ENCODE measurements at places on chromosomes 4 and X.

- no peak for DNase-seq
These were observed 35.3 kb downstream of the LGI2 start for GRCh38 chr4:24995346-24995919.

DNA sequence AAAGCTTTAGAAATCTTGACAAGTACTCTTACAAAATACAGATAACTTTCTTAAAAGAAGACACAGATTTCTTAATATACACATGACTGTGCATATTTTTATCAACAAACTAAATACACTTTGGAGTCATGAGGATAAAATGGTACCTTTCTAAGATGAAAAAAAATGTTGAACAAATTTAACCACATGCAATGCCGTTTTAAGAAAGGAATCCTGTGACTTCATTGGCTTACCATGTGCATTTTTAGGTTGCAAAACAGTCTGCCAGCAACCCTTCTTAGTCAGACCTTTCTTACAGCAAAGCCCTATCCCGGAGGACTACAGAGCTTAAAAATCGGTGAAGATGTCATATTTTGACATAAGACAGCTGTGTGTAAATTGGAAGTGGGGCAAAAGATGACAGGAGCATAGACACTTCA lies 51.7 kb downstream of the GASK1B start:
- DNase-seq, result no peak

- no peak for DNase-seq
These were observed 360.8 kb upstream of the CXorf51B start for GRCh38 chrX:146448791-146449190.

- DNase-seq, result no peak
These were observed 103.6 kb downstream of the CHIC2 start for GRCh38 chr4:53960843-53961242.

DNA sequence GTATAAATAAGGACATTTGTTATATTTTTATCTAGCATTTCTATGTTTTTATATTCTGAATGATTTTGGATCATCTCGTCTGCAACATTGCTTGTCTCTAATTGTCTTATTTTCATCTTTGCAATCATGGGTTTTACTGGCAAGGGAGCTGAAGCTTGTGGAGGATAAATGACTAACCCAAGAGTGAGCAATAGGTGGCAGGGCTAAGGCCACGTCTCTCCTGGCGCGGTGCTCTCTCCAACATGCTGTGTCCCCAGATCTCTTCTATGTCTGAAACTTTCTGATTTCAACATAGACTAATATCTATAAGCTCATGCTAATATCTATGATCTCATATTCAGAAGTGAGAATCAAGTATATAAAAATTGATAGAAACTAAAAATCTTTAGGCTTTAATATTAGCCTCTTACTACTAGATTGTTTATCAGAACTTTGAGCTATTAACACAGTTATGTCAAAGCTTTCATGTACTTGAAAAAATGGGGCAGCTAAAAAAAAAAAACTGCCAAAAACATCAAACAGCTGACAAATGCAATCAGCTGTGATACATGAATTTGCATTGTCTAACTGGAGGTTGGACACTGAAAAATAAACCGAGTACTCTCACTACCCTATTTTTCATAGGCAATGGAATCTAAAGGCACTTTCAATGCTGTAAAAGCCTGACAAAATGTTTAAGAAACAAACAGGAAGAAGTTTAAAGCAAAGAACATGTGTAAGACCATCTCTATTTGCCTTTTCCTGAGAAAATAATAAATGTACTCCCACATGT lies 169.2 kb downstream of the TMA16 start:
- no peak for DNase-seq

DNA sequence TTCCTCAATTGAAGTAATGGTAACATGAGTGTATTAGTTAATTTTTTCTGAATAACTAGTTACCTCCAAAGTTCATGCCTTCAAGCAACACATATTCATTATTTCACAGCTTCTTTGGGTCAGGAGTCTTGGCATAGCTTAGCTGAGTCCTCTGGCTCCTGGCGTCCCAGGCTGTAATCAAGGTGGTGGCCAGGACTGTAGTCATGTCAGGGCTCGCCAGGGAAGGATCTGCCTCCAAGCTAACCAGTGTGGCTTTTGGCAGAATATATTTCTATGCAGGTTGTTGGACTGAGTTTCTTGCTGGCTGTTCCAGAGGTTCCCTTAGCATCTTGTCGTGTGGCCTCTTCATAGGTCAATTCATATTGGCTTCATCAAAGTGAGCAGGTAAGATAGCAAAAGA lies 10.0 kb upstream of the HS3ST1 start:
- no peak for DNase-seq

GRCh38 chr4:77599378-77599777 lies 6.2 kb upstream of the CXCL13 start:
- no peak for DNase-seq

DNA sequence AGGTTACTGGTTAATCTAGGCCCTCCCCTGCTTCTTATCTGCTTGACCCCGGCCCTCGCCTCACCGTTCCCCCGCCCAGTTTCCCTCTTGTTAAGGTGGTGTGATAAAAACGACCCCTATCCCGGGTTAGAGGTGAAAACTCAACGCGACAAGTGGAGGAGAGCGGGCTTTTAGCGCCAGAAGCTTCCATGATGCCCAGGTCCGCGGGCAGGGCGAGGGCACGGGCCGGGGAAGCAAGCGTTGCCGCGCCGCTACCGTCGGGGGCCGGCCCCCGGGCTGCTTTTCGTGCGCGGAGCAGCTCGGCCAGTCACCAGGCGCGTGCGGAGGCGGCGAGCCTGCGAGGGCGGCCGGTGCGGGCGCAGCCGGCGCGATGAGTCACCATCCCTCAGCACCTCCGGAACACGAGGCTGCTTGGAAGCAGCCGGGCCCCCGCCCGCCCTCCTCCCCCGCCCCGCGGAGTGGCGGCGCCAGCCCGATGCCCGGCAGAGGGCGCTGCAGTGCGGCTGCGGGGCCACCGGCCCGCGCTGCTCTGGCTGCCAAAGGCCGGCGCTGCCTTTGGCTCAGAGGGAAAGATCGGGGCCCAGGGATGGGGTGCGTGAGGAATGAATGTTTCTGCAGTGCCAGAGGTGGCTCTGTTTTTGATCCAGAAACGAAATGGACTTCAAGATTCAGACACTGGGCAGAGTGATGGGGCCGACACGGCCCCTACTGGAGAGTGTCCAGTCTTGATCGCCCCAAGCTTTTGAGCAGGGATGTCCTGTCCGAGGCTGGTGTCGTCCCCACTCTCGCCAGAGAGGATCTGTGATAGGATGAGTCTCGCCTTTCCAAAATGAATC lies 107.8 kb downstream of the NHSL2 start:
- no peak for DNase-seq

DNA sequence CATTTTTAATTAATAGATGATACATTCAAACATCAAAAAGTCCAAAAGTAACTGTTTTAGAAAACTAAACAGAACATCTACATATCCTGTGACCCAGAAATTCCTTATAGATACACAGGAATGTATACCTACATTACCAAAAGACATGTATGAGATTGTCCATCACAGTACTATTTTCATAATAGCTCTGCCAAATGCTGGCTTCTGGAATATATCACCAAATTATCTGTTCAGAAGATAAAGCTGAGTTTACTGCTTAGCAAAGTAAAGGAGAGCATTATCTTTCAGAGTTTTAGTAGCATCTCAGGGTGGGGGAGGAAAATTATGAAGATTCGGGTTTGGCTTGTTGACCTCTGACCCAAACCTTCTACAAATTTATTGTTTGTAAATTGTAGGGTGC lies 368.9 kb upstream of the SLC7A11 start:
- no peak for DNase-seq

DNA sequence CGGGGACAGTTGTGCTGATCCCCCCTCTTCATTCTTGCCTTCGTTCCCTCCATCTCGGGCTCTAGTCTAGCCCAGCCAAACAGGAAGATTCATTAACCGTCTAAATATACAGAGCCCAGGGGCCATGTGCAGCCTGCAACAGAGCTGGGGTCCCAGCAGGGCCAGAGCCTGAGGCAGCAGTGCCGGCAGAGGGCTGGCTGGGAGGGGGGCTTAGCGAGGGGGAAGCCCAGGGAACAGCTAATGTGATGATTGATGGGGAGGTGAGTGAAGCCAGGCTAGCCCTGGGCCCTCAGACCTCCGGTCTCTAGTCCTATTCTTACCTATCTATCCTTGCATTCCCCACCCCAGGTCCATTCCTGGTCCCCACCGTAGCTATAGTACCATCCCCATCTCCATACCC lies 22.3 kb downstream of the EFNB1 start:
- no peak for DNase-seq

DNA sequence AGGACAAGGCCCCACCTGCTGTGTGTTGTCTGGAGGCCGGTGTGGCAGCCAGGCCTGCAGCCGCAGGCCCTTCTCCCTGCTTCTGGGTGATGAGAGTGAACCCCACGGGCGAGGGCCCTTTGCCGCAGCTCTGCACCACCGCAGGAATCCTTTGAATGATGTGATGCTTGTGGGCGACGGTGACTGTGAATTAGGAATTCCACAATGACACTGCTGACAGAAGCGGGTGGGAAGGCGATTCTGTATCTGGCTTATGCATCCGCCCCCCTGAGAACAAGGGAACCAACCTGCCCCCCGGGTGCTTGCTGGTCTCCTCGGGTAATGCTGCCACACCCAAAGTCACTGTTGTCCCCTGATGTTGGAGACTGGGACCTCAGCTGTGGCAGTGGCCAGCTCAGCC lies 19.5 kb upstream of the MAN2B2 start:
- no peak for DNase-seq

DNA sequence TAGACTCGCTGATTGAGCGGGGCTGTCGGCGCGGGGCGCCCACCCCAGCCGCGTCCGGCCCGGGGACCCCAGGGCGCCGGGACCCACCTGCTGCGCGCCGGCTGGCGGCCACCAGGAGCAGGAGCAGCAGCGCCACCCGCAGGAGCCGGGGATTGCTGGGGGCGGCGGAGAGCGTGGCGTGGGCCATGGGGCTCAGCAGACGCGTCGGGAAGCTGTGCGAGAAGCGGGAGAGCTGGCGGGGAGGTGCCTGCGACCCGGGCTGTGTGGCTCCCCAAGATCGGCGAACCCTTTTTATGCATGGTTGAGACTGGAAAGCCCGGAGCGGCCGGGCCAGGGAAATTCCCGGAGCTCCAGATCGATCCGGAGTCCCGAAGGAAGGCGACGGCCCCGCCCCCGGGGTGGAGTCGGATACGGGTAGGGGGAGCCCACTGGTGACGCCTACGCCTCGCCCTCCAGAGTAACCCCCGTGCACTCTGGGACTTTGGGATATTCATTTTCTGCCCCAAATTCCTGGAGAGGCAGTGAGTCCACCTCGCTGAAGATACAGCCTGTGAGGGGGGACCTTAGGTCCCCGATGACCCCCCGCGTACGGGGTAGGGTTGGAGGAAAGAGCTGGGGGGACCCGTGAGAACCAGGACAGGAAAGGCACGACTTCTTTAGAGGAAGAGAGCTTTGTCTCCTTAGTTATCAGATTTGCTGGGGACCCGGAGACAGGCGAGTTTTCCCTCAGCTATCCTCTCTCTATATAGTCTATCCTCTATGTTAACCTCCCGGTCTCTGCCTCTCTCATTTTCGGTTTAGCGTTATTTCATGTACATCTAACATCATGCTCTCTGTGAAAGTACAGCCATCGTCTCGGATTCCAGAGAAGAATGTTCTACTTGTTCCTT lies at the start of gene CXCL3:
Gene CXCL3 (minus strand): TSS at position 265 of the 890 bp plus-strand sequence. CDS start 78 bp downstream, at position 187.
- DNase-seq, result peak; percentile 23

DNA sequence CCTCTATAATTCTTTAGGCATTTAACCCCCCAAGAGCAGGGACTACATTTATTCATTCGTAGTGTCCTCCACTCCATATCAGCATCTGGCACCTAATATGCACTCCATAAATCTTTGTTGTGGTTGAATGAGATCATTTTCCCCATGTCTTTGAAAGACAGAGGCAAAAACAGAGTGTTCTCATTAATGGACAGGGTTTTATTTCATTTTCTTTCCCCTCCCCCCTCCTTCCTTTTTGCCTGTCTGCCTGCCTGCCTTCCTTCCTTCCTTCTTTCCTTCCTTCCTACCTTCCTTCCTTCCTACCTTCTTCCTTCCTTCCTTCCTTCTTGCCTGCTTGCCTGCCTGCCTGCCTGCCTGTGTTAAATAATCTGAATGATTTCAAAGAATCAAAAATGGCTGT lies 83.2 kb downstream of the SHROOM3 start:
- DNase-seq, result no peak

DNA sequence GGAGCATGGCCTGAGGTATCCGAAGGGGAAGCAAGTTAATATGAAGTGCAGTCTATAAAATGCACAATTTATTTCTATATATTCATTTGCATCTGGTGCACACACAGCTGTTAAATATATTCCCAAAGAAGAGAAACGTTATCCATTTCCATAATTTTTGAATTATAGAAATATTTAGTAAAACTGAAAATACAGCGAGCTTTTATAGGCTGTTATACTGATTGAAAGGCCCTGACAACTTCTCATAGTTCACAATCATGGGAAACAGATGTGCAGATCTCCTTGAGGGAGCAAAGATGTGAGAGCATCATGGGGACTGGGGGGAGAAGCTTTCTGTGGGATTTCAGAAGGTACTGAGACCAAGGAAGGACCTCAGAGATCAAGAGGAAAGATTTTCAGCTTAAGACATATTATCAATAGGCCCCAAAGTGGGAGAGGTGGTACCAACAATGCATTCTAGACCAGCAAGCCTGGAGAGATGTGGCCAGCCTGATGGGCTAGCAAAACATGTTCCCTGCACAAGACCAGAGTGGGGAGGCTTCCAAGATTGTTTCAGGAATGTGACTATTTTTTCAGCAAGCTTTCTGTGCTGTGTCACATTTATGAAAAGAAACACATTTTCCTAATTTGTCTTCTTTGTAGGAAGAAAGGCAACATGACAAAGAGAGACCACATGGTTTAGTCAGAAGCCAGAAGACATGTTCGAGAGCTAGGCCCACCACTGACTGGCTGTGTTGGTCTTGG lies 256.0 kb upstream of the SFRP2 start:
- DNase-seq, result no peak

DNA sequence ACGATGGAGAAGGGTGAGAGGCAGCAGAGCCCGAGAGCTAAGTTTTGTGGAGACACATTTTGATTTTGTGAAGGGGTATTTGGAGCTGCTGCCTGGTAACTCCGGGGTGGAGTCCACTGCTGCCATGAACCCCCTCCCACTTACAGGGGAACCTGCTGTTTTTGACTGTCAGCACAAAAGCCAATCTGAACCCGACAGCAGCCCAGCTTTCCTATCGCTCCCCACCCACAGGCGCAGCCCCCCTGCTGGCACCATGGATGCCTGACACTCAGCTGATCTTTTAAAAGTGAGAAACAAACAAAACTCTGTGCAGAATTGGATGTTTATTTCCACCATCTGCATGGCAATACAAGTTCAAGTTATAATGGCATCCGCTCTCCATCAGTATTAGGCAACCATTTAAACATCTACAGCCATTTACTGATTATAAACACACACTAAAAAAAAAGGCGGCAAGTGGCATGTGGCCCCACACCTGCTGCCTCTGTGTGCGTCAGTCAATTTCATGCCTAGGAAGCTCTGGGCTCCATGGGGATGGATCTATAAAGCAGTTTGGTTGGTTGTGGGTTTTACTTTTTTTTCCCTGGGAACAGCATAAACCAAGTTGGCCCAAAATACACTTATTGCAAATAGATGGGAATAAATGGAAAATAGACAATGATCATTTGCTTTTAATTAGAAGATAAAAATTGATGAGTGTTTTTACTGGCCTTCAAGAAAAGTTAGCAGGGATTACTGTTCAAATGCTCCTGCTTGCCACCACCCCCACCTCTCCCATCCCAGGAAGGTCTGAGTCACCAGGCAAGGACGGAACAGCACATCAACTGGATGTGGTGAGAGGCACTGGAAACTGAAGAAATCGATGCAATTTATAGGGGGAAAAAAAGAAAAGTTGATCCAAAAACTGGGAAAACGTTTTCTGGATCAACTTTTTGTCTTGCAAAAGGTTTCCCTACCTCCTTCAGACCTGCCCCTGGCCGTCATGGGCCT lies 46.0 kb downstream of the SEPSECS start:
- DNase-seq, result no peak
